ENCODE measurements at places on chromosomes 2 and 18.

- DNase-seq = no peak
Observed at GRCh38 chr2:182836451-182836850, 30.0 kb downstream of the FRZB start.

- no peak for DNase-seq
Observed at GRCh38 chr18:67402543-67402942, 114.0 kb downstream of the DSEL start.

DNA sequence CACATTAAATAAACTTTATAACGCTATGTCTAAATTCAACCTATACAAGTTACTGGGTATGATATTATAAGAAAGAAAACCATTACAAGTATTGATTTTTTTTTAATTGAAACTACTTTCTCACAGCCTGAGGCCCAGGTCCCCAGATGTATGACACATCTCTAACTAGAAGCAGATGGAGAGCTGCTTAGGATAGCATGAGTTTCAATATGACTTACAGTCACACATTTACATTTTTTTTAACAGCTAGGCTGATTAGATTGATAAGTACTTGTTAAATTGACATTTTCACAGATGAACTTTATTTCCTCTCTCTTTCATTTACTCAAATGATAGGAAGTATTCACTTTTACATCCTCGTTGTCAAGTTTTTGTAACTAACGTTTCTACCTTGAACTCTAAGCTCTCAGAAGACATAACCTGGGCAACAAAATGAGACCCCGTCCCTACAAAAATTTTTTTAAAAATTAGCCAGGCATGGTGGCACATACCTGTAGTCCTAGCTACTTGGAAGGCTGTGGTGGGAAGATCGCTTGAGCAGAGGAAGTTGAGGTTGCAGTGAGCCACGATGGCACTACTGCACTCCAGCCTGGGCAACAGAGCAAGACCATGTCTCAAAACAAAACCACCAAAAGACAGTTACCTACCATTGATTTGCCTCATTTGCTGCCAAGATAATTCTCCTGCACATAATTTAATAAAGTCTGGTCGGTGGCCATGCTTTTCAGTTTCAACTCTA is 52.4 kb downstream of the STK39 start:
- DNase-seq = no peak

GRCh38 chr2:98508709-98509066 is 64.0 kb downstream of the INPP4A start:
- peak; percentile 65 for DNase-seq

GRCh38 chr18:62637807-62638687 is 77.3 kb upstream of the PHLPP1 start:
- no peak for DNase-seq

GRCh38 chr2:8622199-8622911 is 59.5 kb upstream of the ID2 start:
- DNase-seq = no peak

- DNase-seq = no peak
Observed at GRCh38 chr2:172280571-172281361, 146.6 kb upstream of the ITGA6 start.

GRCh38 chr2:215191477-215191876 is 53.1 kb upstream of the ABCA12 start:
- DNase-seq = no peak

DNA sequence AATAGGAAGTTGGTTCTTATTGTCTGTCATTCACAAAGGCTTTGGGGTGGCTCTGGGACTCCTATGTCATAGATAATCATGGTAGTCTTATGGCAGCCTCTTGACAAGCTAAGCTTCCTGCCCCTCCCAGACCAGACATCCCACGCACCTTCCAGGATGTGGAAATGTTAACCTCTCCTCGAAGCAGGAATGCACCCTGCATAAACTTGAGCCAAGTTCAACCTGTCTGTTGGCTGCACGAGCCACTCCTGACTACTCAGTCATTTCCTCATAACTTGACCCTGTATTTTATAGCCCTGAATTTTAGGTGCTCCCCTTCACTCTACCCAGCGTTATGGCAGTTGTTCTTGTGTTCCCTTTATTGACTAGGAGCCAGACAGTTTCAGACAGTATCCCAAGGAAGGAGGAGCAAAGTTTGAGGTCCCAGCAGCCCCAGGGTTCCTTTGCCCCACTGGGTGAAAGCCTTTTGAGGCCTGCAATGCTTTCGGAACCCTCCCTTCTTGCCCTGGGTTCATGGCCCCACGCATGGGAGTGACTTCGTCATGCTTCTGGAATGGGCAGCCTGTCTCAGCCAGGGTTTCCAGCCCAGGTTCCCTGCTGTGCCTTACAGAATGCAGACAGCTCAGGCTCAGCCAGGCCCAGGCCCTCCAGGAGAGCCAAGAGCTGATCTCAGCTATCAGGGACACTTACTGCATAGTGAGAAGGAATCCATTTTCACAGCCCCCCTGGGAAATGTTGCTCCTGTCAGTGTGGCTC is 15.6 kb upstream of the INO80C start:
- DNase-seq = peak; percentile 61

DNA sequence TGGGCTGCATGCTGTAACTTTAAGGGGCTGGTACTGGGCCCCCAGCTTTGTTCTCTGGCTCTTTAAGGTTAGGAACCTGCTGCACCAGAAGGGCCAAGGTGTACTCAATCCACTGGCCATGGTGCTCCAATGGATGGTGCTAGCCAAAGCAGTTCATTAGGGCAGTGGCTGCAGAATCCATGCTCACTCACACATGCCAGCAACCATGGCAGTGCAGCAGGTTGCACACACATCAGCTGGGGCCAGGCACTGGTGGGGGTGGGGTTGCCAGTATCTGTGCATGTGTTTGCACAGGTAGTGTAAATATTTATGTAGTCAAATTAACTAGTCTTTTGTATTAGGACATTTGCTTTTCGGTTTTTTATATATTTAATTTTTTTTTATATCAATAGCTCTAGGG is 228.3 kb upstream of the EPC2 start:
- DNase-seq = no peak
